ENCODE measurements at places on chromosomes 12 and 14.

DNA sequence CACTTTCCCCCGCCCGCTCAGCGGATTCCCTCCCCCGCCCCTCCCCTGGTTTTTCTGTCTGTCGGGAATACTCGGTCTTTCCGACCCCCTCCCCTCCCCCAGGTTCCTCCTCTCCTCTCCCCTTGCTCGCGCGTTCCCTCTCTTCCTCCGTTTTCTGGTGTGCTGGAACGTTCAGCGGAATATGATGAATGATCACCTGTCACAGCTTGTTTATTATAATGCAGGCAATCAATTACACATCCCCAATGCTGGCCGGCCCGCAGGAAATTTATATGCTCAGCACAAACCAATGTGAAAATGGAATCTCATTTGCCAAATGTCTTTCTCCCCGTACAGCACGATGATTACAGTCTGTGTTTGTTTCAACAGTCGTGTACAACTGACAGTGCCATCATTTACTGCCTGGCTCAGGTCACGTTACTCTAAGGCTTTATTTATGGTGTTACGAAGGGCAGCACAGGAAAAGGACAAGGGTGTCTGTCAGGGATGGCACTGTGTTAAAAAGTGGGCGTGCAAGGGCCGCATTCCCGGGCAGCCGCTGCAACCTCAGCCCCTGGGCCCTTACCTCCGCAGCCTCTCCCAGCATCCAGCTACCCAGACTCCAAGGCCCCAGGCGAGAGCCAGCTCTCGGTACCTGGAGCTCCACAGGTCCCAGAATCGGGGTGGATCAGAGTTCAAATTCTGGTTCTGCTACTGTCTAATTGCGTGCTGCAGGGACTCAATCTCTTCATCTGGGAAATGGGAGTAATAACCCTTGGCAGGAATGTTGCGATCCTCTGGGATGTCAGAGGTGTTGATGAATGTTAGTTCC lies 24.7 kb upstream of the MAP1LC3B2 start:
- DNase-seq, result peak; percentile 38

DNA sequence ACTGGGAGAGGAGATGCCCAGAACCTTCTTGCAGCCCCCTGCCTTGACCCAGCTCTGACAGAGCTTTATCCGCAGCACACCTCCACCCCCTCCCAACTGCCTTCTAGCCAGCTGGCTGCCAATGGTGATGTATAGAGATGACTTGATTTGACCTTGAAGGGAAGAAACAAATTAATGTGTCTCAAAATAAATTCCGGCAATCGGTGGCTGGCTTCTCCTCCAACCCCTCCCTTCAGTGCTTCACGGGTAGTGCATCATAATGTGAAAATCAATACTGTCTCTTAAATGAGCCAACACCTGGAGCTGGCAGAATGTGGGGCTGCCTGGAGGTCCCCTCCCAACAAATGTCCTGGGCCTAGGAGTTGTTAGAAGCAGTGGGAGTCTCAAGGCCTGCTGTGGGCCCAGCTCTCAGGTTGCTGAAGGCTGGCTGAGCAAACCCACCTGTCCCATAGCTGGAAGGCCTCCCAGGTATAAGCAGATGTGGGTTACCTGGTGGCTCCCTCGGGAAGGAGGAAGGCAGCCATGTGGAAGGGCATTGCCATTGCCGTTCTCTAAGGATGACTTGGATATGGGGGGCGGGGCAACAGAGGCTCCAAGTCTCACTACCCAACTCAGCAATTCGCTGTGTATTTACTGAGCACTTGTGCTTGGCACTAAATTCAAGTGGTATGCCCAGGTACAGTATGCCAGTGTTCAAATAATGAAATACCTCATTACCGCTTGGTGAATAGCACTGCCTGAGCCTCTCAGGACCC lies 23.2 kb downstream of the HSPB8 start:
- no peak for DNase-seq

DNA sequence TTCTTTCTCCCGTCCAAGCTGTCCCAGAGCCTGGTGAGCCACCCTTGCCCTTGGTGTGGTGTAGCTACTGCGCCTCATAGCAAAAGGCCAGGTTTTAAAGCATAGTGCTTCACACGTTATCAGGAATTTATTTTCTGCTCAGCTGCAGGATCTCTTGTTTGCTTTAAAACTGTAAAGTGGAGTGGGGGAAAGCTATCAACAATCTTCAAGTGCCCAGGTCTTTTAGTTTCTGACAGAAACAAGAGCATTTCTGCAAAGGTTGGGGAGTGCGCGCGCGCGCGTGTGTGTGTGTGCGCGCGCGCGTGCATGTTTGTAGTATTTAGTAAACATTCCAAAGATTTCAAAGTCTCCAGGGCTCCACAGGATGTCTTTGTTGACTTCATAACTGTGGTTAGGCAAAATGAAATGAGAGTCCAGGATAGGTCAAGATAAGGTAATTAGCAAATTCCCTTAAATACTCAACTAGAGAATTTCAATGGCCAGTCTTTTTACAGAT lies 45.5 kb downstream of the EML1 start:
- DNase-seq, result no peak

DNA sequence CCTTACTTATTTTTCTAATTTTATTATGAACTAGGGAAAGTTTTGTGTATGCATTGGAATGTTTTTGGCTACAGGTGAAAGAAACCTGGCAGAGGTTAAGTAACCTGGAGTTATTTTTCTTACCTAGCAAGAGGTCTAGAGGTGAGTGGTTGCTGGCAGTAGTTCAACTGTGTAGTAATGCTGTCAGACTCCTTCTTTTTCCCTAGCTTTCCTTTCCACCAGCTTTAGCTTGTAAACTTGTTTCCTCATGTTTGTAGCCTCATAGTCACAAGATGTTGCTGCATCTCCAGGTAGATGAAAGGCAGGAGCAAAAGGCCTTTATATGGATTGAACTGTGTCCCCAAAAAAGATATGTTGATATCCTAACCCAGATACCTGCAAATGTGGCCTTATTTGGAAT lies 105.1 kb upstream of the AMIGO2 start:
- no peak for DNase-seq

DNA sequence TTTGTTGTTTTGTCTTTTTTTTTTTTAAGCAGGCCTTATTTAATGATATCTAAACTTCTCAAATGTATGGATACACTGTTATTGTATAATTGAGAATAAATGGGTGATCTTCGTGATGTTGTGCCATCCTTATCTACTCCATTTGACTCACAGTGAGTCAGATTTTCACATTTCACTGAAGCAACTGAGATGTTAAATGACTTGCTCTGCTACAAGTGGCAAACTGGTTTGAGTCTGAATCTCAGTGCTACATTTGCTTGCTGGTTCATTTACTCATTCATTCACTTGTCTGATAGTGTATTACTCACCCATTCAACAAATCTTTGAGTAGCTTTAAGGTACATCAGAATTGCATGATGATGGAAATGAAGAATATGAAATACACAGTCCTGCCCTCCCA lies 2.6 kb downstream of the KIAA0586 start:
- DNase-seq, result no peak

DNA sequence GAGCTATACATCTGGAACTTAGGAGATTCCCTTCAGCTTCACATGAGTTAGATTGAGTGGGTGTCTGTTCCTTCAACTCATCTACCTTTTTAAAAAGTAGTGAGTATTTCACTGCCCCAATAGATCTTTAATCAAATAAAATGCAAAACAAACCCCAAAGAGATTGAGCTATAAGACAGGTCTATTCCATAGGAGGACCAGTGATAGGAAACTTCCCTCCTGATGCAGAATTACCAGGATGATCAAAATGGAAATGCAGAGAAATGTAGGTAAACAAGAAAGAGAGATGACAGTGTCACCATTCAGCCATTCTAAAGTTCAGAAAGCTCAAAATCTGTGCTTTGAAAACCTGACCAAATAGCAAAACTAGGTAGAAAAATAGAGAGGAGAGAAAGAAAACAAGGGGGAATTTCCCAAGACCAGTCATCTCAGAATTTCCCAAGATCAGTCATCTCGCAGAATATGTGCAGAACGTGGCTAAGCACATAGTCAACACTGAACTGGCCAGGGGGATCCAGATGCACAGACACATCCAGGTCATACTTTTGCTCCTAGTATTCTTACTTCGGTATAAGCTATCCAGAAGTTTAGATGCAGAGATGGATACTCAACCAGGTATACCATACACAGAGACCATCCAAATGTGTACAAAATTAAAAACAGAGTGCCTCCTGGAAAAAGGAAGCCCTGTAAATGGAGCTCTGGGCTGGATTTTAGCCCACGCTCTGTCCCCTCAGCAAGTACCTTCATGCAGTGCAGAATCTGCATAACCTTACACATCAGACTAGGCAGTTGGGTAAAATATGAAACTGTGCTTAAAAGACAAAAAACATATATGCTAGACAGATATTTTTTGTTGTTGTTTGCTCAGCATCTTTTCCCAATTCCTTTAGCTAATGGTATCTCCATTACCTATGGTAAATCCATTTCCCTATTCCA lies 27.4 kb downstream of the SLC41A2 start:
- DNase-seq, result no peak

- DNase-seq, result no peak
These were observed 11.2 kb upstream of the MAP1LC3B2 start for GRCh38 chr12:116547955-116548501.

DNA sequence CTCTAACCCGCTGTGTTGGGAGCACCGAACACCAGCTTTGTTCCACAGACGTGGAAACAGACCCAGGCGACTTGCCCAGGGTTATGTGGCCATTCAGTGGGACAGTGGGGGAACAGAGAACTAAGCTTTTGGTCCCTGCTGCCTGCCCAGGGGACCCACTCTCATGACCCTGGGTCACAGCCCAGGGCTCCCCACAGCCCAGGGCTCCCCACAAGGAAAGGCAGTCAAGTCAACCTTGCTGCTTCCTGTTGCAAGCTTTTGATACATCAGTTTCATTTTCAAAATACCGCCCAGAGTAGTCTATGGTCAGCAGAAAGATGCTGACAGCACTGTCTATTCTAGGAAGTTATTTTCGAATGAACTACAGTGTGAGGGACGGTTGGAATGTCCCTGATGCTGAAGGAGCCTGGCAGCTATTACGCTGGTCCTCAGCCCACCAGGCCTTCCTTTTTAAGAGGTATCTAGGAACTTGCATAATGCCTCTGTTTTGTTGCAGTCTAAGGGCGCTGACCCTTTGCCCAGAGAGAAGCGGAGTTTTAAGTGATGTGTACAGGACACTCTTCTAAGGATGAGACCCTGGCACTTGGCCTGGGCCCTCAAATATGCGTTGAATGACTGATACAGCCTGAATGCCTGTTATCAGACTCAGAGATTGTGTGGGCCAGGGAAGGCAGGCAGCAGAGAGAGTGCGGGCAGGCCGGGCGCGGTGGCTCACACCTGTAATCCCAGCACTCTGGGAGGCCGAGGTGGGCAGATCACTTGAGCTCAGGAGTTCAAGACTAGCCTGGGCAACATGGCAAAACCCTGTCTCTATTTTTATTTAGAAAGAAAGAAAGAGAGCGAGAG lies 12.6 kb upstream of the TTC7B start:
- no peak for DNase-seq

- DNase-seq, result no peak
These were observed 8.1 kb downstream of the LPAR5 start for GRCh38 chr12:6627616-6628015.

GRCh38 chr12:48115957-48116356 lies 3.2 kb upstream of the PFKM start:
- DNase-seq, result no peak

GRCh38 chr14:33480887-33481184 lies 470.0 kb downstream of the EGLN3 start:
- DNase-seq, result no peak

- no peak for DNase-seq
These were observed 842.8 kb downstream of the VRK1 start for GRCh38 chr14:97640031-97640430.

DNA sequence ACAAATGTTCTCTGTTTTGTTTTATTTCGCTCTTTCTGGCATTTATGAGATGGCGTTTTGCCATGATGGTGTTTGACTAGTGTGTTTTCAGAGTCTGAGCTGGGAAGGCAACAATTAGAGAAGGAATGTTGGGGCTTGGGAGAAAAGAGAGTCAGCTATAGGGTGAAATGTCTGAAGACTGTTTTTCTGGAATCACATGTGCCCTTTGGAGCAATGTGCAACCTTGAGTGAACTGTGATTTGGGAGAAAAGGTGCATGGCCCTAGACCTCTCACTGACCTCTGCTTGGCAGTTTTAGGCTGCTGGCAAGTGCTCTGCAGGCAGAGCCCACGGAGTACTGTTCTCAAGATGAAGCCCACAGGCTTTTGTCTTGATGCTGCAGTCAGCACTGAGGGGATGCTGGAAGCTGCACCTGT lies 379.9 kb upstream of the PDE3A start:
- DNase-seq, result peak; percentile 16

GRCh38 chr12:80849337-80849736 lies 88.4 kb downstream of the LIN7A start:
- no peak for DNase-seq

DNA sequence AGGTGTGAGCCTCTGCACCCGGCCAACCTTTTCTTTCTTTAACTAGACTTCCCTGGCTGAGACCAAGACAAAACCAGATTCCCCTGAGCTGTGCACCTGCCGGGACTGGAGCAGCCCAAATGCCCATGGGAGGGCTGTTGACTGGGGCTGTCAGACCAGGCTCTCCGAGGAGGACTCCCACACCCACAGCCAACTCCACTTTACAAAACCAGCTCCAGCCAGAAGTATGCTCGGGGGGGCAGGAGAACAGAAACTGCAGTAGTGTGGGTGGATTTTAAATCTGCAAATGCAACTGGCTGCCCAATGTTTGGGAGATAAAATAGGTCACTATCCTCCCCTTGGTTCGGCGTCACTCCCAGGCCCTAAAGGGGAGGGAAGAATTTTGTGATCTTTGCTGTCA lies 78.5 kb downstream of the VCPKMT start:
- DNase-seq, result no peak

DNA sequence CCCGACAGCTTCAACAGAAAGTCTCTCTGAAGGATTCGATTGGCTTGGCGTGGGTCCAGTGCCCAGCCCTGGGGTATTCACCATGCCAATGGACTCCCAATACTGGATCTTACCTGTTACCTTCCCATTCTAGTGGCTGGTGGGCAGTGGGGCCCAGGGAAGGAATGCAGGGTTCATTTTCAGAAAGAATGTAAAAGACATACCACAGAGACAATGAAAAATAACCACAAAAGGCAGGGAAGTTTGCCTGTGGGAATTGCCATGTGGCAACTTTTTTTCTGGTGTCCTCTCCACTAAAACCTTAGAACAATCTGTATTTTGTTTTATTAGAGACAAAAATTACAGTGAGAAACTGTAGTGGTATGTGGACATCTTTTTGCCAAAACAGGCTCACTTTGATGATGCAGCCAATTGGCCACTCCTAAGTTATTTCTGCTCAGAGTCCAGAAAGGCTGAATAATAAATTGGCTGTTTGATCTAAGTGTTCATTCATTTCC lies 55.2 kb downstream of the PTGER2 start:
- DNase-seq, result no peak

- no peak for DNase-seq
These were observed 33.2 kb upstream of the RAD51AP1 start for GRCh38 chr12:4505376-4505986.

GRCh38 chr14:61539631-61540030 lies 155.7 kb upstream of the HIF1A start:
- DNase-seq, result no peak
